Calu3 (cell line): ENCODE measurements at places on chromosomes 6 and 20. TPM values are rescaled to one million over a fixed set of nuclear protein-coding genes. Genes with fewer than 3 reads are reported as not detected.

Gene OR12D3
- total RNA-seq, result not detected in 2 replicates

- no peak for DNase-seq
Measured at GRCh38 chr6:12935637-12936036, 219.1 kb downstream of the PHACTR1 start.

Gene UNC5CL
- 10.6 and 15.9 TPM in 2 replicates for total RNA-seq

DNA sequence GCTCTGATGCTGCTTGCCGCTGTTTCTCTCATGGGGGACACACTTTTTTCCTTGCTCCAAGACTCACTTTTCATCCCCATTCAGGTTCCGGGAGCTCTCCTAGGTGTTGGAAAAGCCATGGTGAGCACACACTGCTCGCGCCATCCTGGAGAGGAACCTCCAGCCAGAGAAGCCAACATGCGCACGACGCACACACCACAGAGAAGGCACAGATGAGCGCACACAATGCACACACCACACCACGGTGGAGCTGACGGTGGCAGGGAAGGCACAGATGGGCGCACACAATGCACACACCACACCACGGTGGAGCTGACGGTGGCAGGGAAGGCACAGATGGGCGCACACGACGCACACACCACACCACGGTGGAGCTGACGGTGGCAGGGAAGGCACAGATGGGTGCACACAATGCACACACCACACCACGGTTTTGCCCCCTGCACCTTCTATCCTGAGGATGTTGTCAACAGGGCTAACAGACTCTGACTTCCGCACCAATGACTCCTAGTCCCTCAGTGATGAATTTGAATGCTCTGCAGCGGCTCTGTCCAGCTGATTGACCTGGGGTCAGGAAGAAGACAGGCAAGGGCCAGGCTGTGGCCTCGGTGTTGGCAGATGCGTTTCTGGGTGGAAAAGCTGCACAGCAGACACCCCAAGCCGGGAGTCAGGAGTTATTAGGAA, 154.7 kb downstream of the ERMARD start:
- DNase-seq, result no peak

DNA sequence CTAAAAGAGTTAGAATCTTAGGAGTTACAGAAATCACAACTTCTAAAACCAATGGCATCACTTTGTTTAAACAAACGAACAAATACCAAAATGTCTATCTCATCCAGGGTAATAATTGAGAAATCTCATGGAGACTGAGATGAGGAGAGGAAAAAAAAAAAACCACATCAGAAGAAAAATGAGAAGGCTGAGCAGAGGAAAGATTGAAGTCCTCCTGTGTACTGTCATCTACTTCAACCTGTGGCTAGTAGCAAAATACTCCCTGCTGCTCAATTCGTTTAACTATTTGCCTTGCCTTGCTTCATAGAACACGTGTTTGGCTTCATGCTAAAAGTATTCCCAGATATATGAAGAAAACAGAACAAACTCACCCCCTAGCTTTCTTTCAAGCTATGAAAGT, 143.7 kb downstream of the PDE10A start:
- DNase-seq, result no peak

GRCh38 chr6:132464538-132465256, 48.2 kb downstream of the STX7 start:
- DNase-seq, result no peak

DNA sequence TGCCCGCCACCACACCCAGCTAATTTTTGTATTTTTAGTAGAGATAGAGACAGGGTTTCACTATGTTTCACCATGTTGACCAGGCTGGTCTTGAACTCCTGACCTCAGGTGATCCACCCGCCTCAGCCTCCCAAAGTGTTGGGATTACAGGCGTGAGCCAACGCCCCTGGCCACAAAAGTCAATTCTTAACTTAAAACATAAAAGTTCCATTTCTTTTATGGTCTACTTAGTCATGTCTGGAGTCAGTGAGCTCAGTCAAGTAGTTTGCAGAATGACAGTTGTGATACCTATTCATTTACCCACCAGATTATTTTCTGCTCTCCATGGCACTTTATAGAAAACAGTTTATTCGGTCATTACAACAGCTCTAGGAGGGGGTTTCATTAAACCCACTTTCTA, 103.1 kb upstream of the ESR1 start:
- DNase-seq, result no peak

Gene RAB44
- not detected in 2 replicates for total RNA-seq

DNA sequence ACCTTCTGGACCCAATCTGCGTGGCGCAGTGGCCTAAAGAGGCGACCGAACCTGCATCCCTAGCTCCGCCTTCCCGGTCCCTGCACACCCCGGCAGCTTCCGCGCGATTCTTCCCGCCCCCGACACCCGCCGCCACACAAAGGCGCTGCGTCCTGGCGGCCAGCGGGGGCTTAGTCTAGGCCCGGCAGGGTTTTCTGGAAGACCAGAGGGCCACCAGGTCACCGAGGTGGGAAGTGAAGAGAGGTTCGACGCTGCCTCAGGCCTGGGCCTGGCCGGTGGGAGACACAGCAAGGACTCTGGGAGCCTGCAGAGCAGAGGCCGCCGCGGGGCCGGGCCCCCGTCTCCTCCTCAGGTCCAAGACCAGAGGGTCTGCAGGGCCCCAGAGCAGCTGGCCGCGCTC, 154.9 kb downstream of the OR2B2 start:
- no peak for DNase-seq

DNA sequence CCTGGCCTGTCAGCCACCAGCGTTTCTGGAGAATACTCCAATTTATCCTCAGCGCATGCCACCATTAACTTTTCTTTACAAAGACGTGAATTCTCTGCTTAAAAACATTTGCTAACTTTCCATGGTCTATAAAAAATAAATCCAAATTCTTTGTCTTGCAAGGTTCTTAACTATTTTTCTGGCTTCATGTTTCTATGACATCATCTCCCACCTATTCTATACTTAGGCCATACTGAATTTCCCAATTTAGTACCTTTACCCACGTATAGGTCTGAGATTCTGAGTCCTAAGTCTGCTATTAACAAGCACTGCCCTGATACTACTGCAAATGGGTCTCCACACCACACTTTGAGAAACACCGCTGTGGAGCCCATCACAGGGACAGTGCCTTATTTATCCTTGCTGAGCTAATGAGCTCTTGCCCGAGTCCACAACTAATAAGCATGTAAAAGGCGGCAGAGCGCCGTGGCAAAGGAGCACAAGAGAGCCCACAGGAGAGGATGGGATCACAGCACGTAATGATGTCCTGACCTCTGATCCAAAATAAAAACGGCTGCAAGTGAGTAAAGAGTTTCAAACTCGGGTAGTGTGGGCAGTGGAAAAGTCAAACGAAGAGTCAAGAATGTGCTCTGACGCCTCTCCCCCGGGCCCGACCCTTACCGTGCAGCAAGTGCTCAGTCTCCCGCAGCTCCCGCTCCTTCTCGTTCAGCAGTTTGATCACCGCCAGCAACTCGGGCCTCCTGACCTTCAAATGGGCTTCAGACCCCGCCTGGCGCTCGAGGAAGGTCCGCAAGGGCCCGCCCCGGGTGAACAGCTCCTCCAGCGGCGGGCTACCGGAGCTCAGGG, 519 bp downstream of the MTRF1L start:
- no peak for DNase-seq

DNA sequence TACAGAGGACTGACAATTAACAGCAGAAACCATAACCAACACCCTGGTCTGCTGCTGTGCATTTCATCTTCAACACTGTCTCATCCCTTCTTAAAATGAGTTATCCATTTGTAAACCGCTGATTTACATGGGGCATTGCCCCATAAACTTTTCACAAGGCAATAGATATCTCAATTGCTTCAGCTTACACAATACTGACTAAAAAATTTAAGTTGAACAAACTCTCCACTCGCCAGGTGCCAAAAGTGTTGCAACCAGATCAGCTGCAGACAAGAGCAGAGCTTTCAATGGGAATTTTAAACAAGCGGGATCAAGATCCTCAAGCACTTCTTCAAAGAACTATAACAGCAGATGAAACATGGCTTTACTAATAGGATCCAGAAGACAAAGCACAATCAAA, 183.0 kb downstream of the TASP1 start:
- no peak for DNase-seq

Gene MATN4
- 0.17 and 0.29 TPM in 2 replicates for total RNA-seq

DNA sequence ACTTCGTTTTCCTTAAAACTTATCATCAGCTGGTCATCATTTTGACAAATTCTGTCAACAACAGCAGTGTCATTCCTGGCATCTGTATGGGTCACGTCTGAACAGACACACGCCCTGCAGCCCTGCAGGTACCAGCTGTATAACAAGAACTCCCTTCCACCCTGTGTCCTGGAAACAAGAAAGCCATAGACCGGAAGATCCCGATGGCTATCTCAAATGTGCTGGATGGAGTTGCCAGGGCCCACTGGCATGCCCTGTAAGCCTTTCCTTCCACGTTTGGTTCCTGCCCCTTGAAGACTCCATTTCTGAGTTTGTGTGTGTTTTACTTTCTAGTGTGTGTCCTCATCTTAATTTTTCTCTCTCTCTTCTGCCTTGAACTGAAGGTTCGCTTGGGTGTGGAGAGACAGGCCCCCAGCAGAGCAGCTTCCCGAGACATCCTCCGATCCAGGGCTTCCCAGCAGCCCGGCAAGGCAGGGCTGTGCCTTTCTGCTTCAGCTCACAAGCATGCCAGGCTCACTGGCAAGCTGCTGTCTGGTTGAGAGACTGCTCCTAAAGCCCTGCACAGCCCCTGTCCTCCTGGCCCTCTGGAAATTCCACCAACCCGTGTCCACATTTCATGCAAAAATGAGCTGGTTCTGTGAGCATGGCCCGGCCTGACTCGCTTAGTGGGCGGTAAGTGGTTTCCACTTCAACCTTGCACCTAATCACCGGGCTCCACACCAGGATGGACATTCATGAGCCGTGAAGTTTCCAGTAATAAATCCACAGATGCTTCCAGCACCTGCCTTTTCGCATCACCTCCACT, 8.7 kb downstream of the GFRA4 start:
- DNase-seq, result no peak

Gene DNAH8
- total RNA-seq, result 0.05 TPM in 1 of 2 replicates, not detected in the other

DNA sequence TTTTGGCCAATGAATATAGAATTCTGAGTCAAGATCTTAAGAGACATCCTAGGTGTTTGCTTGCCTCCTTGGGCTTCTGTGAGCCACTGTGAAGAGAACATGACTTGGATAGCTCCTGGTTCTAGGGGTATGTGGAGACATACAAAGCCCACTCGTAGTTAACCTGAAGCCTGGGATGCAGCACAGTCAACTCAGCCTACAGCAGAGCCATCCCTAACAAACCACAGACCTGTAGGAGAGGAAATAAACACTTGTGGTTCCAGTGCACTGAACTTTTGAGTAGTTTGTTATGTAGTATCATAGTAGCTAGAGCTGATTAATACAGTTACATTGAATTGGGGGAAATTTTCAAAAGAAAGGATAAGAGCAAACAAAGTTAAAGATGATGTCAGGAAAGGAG, 474.4 kb upstream of the HSF2 start:
- DNase-seq, result no peak

Gene FAM184A
- 8.2 and 8.6 TPM in 2 replicates for total RNA-seq
